ENCODE measurements at places on chromosomes 12 and 14.

DNA sequence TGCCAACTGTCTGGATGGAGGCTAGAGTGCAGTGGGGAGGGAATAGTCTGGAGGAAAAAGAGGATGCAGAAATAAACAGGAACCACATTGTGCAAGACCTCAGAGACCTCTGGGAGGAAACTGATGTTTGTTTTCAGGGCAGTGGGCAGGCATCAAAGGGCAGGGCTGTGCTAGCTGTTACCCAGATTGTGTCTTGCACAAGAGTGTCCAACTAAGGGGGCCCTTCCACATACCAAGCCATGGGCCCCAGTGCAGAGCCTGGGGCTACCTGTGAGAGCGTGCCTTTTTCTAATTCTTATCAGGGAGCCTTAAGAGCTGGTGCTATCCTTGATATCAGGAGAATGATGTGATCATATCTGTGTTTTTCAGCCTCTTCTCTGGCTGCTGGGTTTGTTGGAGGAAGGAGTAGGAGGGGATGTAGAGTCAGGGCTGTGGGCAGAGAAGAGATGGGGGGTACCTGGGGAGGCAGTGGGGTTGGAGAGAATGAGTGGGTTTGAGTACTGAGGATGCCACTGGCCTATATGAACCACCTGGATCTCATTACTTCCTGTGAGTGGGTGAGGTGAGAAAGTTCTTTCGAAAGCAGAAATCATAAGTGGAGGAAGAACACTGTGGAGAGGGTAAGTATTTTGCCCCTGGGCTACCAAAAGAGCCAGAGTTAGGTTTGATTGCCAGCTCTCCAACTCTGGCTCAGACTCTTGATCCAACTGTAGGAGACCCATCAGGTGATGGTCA lies 259.2 kb upstream of the CRY1 start:
- DNase-seq: no peak

DNA sequence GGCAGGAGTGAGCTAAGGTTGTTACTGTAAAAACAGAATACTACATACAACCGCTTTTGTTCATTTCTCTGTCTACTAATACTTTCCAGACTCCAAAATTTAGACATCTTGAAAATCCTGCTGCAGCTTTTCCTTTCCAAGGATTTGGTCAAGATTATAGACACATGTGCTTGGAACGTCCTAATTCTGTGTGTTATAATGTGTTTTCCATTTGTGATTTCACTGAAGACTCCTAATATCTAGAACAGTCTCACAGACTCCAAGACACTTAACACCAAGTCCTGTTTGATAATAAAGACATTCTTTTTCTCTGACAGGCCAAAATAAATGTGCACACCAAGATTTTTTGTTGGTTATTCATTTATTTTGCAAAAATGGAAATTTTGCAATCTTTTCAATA lies 41.8 kb upstream of the TMTC2 start:
- DNase-seq: no peak

DNA sequence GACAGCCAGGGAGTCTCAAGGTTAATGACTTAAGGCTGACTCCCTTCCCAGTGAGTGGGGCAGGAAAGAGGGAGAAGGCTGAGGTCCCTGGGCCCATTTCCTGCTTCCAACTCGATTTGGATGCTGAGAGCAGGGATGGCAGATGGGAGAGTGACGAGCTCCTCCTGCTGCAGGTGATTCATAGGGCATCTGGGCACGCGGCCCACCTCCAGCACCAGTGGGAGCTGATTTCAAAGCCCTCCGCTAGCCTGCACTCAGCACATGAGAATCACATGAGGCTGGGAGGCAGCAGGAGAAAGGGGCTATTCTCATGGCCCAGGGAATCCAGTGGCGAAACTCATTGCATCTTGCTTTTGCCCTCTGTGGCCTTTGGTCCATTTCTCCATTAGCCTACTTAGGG lies 90.8 kb downstream of the SSPN start:
- no peak for DNase-seq

- DNase-seq: no peak
Observed at GRCh38 chr12:124646385-124647230, 79.2 kb upstream of the NCOR2 start.

DNA sequence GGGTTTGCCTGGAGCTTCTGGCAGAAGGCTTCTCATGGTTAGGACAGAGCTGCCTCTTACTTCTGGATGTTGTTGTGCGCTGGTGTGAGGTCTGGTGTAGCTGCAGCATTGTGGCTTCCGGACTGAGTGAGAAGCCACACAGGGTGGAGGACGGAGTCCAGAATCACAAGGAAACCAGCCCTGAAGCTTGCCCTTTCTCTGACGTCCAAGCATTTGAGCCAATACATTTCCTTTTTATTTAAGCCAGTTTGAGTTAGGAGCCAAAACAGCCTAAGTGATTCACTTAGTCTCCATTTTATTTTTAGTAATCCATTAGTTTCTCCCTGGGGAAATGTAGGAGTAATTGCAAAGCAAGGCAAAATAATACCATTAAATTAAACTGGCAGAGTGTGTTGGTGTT lies 402.4 kb upstream of the RGS6 start:
- no peak for DNase-seq

DNA sequence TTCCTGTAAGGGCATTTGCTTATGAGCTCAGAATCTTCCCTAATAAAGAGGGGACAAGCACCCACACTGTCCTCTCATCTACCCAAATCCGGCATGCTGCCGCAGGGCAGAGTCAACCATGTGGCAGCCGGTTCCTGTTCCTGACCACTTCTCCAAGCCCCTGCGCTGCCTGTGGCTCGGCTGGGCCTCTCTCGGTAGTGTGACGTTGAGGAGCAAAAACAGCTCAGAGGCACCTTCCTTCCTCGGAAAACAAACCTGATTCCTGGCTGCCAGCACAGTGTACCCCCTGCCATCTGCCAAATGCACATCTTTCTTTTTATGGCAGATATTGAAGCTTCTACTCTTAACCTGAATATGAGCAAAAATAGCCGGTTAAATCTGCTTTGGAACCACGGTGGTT lies 50.5 kb downstream of the CFAP251 start:
- no peak for DNase-seq

DNA sequence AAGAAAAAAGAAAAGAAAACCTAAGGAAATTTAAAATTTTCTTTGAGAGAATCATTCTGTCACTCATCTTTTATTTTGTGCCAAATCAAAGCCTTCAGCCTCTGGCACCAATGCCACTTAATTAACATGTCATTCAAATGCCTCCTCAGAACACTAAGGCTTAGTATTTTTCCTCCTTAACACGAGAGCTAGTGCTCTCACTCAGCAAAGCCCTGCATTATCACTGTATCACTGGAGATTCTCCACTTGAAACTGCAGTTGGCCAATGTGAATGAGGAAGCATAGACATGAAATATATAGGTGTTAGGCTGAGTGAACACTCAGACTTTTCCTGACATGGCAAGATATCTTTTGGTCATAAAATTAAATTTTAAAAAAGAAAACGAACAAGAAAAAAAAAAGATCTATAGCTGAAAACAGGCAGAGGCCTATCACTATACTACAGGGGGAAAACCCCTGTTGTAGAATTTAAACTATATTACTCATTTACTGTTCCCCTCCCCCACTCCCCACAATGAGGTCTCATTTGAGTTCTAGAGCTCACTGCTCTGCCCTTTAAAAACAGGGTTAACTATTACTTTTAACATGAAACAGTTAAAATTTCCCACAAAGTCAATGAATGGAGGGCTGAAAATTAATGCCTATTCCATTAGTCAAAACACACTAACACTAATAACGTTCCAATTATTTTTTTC lies 5.1 kb downstream of the MBIP start:
- no peak for DNase-seq

GRCh38 chr14:105255021-105255507 lies 6.7 kb downstream of the BTBD6 start:
- no peak for DNase-seq

- no peak for DNase-seq
Observed at GRCh38 chr12:57641699-57642442, 8.9 kb upstream of the B4GALNT1 start.

DNA sequence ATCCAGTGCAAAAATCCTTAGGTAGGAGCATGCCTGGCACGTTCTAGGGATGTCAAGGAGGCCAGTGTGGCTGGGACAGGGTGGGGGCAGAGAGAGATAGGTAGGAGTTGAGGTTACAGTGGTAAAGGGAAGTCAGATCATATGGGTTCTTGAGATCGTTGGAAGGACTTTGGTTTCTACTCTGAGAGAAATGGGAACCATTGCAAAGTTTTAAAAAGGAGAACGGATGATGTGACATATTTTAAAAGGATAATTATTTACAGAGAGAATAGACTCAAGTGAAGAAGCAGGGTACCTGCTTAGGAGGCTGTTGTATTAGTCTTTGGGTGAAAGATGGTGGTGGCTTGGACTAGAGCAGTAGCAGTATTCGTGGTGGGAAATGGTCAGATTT lies 47.6 kb upstream of the ATP2B1 start:
- DNase-seq: no peak

DNA sequence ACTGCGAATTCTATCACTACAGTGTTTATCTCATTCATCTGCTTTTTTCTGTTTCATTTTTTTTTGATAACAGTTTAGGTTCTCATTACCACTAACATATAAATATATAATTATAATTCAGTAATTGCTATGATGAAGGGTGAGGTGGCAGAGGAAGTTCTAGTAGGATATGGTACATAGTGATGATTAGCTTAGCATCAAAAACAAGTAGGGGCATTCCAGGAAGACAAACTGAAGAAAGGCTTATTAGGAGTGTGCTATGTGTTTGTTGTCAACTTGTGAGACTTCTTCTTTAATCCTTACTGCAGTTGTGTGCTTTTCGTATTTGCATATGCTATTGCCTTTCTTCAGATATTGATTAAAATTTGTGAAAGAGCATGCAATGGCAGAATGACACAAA lies 20.6 kb downstream of the FUT8 start:
- DNase-seq: no peak

DNA sequence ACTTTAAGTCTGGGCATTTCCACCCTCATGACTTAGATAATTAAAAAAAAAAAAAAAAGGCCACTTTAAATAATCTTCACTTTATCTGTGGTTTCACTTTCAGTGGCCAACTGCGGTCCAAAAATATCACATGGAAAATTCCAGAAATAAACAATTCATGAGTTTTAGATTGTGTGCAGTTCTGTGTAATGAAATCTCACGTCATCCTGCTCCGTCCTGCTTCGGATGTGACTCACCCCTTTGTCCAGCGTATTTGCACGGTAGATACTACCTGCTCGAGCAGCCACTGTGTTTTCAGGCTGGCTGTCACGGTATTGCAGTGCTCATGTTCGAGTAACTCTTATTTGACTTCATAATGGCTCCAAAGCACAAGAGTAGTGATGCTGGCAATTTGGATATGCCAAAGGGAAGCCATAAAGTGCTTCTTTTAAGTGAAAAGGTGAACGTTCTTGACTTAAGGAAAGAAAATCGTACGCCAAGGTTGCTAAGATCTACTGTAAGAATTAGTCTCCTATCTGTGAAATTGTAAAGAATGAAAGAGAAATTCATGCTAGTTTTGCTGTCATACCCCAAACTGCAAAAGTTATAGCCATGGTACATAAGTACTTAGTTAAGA lies 2.4 kb downstream of the E2F7 start:
- DNase-seq: no peak

DNA sequence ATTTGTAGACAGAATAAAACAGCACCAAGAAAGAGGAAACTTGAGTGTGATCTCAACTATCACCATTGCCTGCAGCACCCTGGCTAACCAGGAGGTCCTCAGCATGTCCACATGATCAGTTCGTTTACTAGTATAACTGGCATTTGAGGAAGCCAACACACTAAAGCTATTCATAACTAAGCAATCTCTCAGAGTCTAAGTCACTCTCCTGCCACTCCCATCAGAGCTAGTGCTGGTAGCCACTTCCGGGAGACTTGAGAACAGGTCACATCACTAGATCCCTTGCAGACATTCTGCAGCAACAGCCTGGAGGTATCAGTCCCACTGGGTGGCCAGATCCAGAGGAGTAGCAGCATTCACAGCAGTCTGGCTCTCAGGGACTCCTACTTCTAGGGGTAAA lies 352.9 kb upstream of the OR4E1 start:
- DNase-seq: no peak

DNA sequence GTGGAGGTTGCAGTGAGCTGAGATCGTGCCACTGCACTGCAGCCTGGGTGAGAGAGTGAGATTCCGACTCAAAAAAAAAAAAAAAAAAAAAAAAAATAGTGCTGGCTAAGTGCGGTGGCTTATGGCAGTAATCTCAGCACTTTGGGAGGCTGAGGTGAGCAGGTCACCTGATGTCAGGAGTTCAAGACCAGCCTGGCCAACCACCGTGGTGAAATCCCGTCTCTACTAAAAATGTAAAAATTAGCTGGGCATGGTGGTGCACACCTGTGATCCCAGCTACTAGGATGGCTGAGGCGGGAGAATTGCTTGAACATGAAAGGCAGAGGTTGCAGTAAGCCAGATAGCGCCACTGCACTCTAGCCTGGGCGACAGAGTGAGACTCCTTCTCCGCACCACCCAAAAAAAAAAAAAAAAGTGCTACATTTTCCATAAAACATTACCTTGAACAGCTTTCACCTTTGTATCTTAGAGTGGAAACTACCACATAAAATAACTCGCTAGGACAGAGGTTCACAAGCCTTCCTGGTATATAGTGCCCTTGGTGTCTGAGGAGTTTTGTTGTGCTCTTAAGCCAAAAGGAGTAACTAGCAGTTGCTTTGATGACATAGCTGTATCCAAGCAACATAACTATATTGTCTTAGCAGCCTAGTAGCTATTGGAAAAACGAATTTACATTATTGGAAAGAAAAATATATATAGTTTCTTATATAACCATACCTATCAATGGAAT lies 11.1 kb downstream of the PTGES3 start:
- DNase-seq: no peak

DNA sequence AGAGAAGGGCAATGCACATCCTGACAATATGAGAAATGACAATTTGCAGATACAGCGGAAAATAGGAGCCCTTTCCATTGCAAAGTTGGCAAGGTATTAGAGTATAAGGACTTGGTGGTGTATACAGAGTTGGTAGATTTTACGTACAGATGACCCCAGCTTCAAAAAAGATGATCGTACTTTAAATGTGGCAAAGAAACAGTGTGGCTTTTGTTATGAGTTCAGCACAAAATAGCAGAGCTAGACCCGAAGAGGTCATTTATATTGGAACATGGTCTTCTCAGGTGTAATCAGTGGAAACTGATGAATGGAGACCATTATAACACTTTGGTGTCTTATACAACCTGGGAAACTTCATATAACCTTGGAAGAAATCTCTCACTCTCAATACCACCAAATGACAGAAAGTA lies 2.3 kb downstream of the CLEC2B start:
- DNase-seq: no peak

- DNase-seq: no peak
Observed at GRCh38 chr12:132761032-132761920, at the start of gene ANKLE2. Gene ANKLE2, minus strand, starts transcription at chr12:132761832. Its CDS starts 34 bp downstream, at chr12:132761798.

Data from GM18507 (cell line).